ENCODE measurements at places on chromosomes 7 and 10. TPM values are rescaled to one million over a fixed set of nuclear protein-coding genes. Genes with fewer than 3 reads are reported as not detected.

CFAP69 gene
- total RNA-seq, result 15.3 TPM

NANOS1 gene
- total RNA-seq, result 3.0 TPM

GRCh38 chr10:5563991-5564536 lies 39.3 kb downstream of the CALML3 start:
- no peak for DNase-seq

DNA sequence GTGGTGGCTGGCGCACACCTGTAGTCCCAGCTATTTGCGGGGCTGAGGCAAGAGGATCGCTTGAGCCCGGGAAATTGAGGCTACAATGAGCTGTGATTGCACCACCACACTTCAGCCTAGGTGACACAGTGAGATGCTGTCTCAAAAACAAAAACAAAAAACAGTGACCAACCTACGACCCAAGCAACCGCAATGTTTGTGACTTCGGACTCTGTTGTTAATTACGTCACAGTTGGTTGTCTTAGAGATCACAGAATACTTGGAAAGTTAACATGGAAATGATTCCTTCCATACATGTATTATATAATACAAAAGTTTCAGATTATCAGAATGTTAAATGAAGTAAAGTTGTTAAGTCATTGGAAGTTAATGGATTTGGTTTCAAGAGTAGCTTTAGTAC lies 106.2 kb downstream of the REEP3 start:
- no peak for DNase-seq

DNA sequence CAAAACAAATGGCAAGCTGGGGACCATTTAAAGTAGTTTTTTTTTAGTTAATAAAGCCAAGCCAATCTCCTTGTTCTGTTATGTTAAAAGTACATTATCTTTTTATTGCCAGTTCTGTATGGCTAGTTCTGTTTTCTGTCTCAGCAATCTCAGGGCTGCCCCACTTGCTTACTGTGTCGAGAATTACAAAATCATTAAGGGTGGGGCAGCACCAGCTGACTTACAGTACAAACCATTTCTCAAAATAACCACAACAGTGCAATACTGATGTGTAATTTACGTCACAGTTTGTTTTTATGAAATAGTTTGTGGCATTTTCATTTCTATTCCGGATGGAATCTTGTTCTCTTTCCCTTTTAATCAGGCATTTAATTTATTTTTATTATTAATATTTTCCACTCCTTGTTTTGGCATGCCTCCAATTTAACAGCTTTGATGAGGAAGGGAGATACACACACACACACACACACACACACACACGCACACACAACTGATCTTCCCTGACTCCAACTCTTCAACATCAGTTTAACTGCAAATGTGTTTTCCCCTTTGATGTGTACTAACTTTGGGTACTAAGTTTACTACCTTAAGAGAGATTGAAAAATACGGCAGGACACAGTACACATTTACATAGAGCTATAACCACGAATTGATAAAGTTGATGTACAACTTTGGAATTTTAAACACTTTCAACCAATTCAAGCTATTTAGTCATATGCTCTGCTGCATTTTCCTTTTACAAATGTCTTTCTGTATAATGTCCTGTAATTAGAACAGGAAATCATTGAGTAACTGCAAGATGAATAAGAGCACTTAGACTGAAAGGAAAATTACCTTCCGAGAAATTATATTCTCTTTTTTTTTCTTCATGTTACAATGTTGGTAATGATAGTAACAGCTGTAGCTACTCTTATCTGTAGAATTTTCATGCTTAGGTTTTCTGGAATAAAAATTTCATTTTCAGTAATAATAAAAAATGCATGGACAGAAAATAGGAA lies 91.5 kb downstream of the ARID5B start:
- peak; percentile 85 for DNase-seq

GRCh38 chr10:64089648-64090047 lies 568.4 kb downstream of the REEP3 start:
- no peak for DNase-seq

- DNase-seq, result peak; percentile 86
Observed at GRCh38 chr7:36303202-36304098, 86.2 kb upstream of the ANLN start.

- no peak for DNase-seq
Observed at GRCh38 chr7:130777426-130777825, 43.4 kb upstream of the KLF14 start.

GRCh38 chr10:42593284-42593683 lies 45.1 kb downstream of the ZNF33B start:
- no peak for DNase-seq

Data from skin of body (tissue), 3 donors.